Stomach (tissue), 19 donors: ENCODE measurements at places on chromosomes 13 and 19.

GRCh38 chr19:16013181-16013850, 63.0 kb upstream of the TPM4 start:
- DNase-seq, result no peak
- H3K27ac ChIP-seq, result no peak overlapping the region

DNA sequence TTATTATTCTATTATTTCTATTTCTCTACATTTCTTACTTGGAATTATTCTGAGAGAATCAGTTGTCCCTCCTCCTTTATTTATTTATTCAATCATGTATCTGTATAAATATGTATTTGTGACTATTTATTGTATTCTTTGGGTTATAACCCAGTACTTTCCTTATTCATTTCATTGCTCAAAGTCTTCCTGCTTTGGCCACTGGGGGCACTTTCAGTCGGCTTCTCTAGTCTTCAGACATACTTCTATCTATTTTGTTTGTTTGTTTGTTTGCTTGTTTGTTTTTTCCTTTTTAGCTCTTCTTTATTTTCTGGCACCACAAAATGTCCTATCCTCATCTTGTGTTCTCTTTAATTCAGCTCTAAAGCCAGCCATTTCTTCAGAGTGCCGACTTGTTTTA, 260.4 kb downstream of the NALCN start:
- H3K36me3 ChIP-seq, result no peaks in the 10 kb centered on the region
- no peak for DNase-seq
- H3K4me1 ChIP-seq, result no peaks in the 10 kb centered on the region
- peaks cover 22% of the 10 kb centered on the region for H3K27me3 ChIP-seq

DNA sequence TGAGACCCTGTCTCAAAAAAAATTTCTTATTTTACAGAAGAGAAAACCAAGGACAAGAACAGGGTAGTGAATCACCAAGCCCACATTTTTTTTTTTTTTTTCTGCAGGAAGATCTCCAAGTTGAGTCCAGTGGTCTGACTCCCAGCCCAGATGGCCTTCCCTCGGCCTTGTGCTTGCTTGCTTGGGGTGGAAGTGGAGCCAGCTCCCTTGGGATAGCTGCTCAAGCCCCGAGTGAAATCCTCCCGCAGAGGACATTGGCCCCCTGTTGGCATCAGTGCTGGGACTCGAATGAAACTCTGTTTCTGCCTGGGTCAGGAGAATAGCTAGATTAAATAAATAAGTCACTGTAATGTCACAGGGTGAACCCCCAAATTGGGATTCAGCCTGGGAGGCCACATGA, 9.4 kb upstream of the NUP62 start:
- H3K4me1 ChIP-seq, result peaks cover 4% of the 10 kb centered on the region
- no peaks in the 10 kb centered on the region for H3K36me3 ChIP-seq
- no peak for DNase-seq
- peaks cover 3% of the 10 kb centered on the region for H3K27me3 ChIP-seq
- H3K27ac ChIP-seq, result no peak overlapping the region

DNA sequence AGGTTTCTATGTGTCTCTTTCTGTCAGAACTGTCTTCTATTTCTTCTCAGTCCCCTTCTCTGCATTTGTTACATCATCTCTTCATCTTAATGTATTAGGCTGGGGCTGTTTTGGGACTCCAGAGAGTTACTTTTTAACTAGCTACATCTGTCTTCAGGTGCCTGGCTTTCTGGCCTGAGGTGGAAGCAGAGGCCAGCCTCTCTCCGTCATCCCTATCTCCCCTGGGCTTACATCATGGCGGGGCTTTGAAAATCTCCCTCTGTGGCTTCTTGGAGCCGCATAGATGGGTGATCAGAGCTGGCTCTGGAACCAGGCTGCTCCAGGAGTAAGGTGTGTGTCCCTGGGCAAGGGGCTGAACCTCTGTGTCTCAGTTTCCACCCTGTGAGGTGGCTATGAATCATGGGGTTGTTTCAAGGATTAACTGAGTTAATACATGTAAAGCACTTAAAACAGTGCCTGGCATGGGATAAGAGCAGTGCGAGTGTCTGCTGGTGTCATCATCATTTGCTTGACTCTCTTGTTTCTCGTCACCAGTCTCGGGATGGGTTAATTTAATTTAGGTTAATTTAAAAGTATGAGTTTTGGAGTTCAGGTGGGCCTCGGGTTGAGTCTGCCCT, 2.0 kb downstream of the EPN1 start:
- peaks cover 59% of the 10 kb centered on the region for H3K4me1 ChIP-seq
- no peaks in the 10 kb centered on the region for H3K27me3 ChIP-seq
- peak overlapping the region; percentile 70 for H3K4me3 ChIP-seq
- no peak for DNase-seq

GRCh38 chr13:53142306-53142705, 113.7 kb downstream of the OLFM4 start:
- H3K36me3 ChIP-seq, result no peaks in the 10 kb centered on the region
- H3K27ac ChIP-seq, result no peak overlapping the region
- no peak overlapping the region for H3K4me3 ChIP-seq
- H3K27me3 ChIP-seq, result no peaks in the 10 kb centered on the region
- H3K4me1 ChIP-seq, result no peaks in the 10 kb centered on the region

DNA sequence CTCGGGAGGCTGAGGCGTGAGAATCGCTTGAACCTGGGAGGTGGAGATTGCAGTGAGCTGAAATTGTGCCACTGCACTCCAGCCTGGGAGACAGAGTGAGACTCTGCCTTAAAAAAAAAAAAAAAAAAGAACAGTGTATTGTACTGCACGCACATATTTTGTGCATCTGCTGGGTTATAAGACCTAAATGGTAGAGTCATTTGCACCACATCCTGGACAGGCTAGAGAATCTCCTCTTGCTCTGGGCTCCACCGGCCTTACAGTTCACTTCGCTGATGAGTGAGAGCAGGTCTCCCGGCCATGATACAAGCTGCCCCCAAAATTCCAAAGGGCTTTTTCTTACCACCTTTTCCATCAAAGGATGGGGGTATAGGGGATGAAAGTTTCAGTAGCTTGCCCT, 7.2 kb upstream of the SAE1 start:
- no peak for DNase-seq
- H3K4me1 ChIP-seq, result peaks cover 9% of the 10 kb centered on the region
- no peaks in the 10 kb centered on the region for H3K27me3 ChIP-seq
- no peak overlapping the region for H3K4me3 ChIP-seq
- no peak overlapping the region for H3K27ac ChIP-seq

DNA sequence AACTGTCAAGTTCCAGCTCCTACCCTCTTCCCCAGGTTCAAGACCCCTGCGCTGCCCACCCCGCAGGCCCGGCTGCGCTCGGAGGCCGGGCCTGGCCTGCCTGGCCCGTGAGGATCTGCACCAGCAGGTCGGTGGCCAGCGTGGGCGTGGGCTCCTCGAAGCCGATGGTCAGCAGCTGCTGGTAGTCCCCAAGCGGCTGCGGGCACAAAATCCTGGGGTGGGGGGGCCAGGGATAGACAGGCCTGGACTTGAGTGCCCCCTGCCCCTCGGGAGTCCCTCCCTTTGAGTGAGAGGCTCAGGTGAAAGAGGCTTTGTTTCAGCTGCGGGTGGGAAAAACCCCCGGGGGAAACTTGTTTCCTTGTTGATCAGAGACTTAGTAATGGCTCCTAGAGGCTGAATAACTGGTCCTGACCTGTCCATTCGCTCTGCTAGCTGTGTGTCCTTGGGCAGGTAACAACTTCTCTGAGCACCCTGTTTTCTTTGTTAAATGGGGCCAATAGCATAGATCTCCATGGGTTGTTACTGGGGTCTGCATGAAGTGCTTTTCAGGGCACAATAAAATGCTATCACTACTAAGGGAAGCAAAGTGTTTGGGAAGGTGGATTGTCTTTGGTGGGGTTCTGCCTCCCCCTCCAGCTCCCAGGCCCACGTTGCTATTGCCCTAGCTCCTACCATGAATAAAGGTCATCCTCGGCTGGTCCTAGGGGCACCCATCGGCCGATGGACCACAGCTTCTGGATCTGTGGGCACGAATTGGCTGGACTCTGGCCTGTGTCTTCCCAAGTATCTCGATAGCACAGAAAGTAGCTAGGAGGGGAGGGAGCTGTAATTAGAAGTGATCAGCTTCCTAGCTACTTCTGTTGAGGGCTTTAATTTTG, 3.5 kb downstream of the C19orf67 start:
- H3K27me3 ChIP-seq, result no peaks in the 10 kb centered on the region
- DNase-seq, result peak; percentile 74
- peak overlapping the region; percentile 96 for H3K27ac ChIP-seq
- H3K4me3 ChIP-seq, result peak overlapping the region; percentile 82

- DNase-seq, result no peak
- H3K27ac ChIP-seq, result no peak overlapping the region
- H3K36me3 ChIP-seq, result no peaks in the 10 kb centered on the region
- H3K4me1 ChIP-seq, result no peaks in the 10 kb centered on the region
- H3K27me3 ChIP-seq, result no peaks in the 10 kb centered on the region
- no peak overlapping the region for H3K4me3 ChIP-seq
Observed at GRCh38 chr13:51549050-51549449, 35.2 kb upstream of the WDFY2 start.

DNA sequence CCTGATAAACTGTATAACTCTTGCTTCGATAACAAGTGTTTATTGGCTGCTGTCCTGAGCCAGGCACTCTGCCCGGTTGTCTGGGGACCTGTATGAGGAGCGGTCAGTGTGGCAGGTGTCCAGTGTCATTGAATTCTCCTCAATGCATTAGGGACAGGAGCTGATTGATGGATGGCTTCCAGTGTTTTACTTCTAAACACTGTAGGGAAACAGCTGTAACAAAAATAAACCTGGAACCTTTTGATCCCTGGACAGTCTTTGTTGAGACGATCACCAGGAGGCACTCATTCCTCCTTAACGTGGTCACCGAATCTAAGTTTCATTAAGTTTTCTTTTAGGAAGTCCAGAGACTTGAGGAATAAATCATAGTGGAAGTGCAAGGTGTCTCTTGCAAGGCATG, 17.9 kb downstream of the UBAC2 start:
- DNase-seq, result peak; percentile 96
- peak overlapping the region; percentile 53 for H3K27ac ChIP-seq
- no peaks in the 10 kb centered on the region for H3K27me3 ChIP-seq
- peaks cover 11% of the 10 kb centered on the region for H3K4me1 ChIP-seq
- no peak overlapping the region for H3K4me3 ChIP-seq

GRCh38 chr19:3392480-3392879, 26.1 kb downstream of the NFIC start:
- peaks cover 49% of the 10 kb centered on the region for H3K36me3 ChIP-seq
- no peaks in the 10 kb centered on the region for H3K27me3 ChIP-seq
- no peak overlapping the region for H3K4me3 ChIP-seq
- no peak overlapping the region for H3K27ac ChIP-seq

GRCh38 chr19:48968179-48968661, 3.1 kb downstream of the FTL start:
- peak overlapping the region; percentile 97 for H3K27ac ChIP-seq
- H3K36me3 ChIP-seq, result peaks cover 69% of the 10 kb centered on the region
- H3K27me3 ChIP-seq, result no peaks in the 10 kb centered on the region
- H3K4me3 ChIP-seq, result no peak overlapping the region
- H3K4me1 ChIP-seq, result peaks cover 70% of the 10 kb centered on the region
- DNase-seq, result no peak

- no peaks in the 10 kb centered on the region for H3K27me3 ChIP-seq
- no peaks in the 10 kb centered on the region for H3K4me1 ChIP-seq
- no peaks in the 10 kb centered on the region for H3K36me3 ChIP-seq
- no peak overlapping the region for H3K4me3 ChIP-seq
- no peak for DNase-seq
- H3K27ac ChIP-seq, result no peak overlapping the region
Observed at GRCh38 chr13:76132532-76132931, 496.4 kb downstream of the LMO7 start.

DNA sequence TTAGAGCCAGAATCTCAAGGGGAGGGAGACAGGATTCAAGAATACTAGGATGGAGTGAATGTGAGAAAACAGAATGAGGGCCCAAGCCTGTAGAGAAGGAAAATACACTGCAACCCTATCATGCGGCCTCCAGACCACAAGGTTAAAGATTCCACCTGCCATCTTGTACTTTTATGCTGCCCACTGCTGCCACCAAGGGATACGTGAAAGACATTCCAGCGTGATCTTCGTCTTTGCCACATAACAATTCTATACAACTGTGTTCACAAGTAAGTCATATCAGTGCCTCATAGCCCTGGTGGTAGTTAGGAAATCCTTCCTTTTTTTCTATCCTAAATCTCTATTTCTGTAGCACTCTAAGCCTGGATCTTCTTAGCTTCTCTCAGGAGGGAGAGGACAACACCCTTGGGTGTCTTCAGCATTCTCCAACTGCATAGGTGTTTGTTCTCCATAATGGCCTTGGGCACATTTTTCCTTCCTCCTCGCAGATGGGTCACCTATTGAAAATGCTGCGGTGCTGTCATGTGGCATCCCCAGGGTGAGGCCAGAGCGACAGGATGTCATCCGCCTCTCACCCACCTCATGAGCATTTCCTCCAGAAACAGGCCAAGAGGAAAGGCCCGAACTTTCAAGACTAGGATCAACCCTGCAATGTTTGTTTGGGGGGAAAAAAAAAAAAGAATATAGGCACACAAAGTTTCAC, 13.6 kb downstream of the TPT1 start:
- no peak for DNase-seq
- H3K27me3 ChIP-seq, result no peaks in the 10 kb centered on the region
- no peaks in the 10 kb centered on the region for H3K36me3 ChIP-seq
- H3K4me3 ChIP-seq, result no peak overlapping the region
- H3K27ac ChIP-seq, result peak overlapping the region; percentile 12
